CD4-positive, alpha-beta T cell (primary cell): ENCODE measurements at places on chromosomes 4 and X.

DNA sequence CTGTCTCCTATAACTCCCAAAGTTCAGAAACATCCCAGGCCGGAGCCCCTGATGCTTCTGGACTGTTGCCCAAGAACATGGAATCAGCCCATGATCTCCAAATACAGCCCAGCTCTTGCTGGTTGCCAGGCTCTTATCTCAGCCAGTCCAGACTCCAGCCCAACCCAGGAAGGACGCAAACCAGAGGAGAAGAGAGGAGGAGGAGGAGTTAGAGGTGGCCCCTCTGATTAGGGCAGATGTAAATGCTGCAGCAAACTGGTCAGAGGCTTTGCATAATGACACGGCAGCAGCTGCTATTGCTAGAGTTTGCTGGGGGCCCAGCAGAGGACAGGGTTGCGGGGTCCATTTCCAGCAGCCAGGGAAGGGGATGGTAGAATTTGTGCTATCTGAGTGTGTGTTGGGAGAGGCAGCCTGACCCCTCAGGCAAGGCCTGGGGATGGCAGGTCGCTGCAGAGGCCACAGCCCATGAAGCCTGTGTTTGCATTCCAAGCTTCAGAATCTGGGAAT lies 4.2 kb upstream of the OTUD5 start:
- no peak for DNase-seq

GRCh38 chr4:69025191-69025998 lies 70.9 kb upstream of the UGT2B7 start:
- no peak for DNase-seq

GRCh38 chrX:40845331-40845911 lies 110.1 kb upstream of the MED14 start:
- no peak for DNase-seq

- DNase-seq = peak; percentile 25
Measured at GRCh38 chr4:173264684-173265185, 69.4 kb downstream of the HMGB2 start.

GRCh38 chr4:88135356-88135663 lies 23.1 kb downstream of the ABCG2 start:
- DNase-seq = no peak

DNA sequence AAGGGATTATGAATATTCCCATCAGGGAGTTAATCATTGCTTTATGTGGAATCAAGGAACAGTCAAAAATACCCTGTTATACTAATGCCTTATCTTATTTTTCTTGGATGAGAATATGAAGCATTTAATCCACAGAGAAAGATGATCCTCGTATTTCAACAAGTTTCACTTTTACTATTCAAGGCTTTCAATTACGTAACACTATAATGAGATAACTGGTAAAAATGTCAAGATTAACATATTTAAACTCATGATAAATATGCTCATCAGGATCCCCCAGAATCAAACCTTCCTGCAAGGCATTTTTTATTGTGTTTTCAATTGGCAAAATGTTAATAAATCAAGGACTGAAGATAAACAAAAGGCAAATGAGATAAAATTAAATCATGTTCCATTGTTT lies 5.1 kb downstream of the ZXDA start:
- no peak for DNase-seq

GRCh38 chr4:112270640-112271421 lies 14.9 kb downstream of the TIFA start:
- DNase-seq = no peak

GRCh38 chr4:26717332-26717731 lies 133.4 kb downstream of the TBC1D19 start:
- DNase-seq = no peak

- no peak for DNase-seq
Measured at GRCh38 chrX:24253469-24253868, 60.4 kb downstream of the SUPT20HL2 start.

DNA sequence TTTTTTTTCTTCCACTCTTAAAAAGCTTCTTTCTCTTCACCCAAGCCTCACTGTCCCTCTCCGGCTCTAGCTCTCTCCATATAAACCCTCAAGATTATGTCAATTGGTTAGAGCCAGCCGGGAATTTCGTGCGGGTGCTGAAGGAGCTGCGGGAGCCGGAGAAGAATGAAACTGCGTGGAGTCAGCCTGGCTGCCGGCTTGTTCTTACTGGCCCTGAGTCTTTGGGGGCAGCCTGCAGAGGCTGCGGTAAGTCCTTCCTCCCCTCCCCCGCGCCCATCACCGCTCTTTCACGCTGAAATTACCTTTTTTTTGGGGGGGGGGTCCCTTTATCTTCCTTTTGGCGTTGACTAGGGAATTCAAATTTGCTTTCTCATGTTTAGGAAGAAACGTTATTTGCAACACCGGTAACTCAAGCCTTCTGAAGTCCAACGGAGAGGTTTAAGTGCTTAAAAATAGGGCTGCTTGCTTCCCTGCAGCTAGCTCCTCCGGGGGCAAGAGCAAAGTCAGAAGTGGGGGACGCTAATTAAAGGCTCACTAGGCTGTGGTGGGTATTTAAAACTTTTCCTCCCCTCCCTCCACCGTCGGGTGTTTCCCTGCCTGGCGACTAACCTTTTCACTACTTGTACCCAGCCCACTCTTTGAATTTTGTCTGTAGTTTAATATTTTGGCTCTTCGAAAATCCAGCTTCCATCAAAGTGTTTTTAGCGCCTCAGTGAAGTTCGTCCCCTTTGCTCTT lies 491 bp downstream of the COL4A5 start:
- DNase-seq = no peak

DNA sequence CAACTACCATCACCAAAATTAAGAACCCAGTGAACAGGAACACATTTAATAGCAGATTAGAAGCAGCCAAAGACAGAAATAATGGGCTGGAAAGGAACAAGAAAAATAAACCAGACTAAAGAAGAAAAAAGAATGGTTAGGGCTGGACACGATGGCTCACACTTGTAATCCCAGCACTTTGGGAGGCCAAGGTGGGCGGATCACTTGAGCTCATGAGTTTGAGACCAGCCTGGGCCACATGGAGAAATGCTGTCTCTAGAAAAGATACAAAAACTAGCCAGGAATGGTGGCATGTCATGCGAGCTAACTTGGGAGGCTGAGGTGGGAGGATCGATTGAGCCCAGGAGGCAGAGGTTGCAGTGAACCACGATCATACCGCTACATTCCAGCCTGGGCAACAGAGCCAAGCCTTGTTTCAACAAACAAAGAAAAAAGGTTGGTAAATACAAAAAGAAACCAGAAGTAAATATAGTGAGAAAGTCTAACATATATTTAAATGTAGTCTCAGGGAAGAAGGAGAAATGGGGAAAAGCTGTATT lies 102.0 kb downstream of the AFAP1 start:
- DNase-seq = no peak

GRCh38 chrX:106912864-106913263 lies 7.3 kb upstream of the CLDN2 start:
- DNase-seq = no peak

GRCh38 chrX:2595258-2595657 lies 94.5 kb upstream of the DHRSX start:
- DNase-seq = no peak

DNA sequence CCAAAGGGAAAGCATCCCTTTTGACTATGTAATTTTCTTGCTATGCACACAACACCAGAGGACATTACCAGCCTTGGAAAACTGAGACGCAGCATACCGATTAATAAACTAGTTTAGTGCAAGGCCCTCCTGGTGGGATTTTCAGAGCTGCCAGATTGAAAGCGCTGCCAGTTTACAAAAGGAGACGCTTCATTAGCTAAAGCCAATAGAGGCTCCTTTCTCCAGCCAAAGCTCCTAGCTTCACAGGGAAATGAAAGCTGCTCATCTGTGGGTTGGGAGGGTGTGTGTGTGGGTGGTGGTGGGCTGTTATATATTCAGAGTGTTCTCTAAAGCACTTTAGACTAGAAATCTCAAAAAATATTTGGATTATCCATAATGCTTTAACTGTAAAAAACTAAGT lies 32.4 kb downstream of the SPANXN4 start:
- DNase-seq = no peak

DNA sequence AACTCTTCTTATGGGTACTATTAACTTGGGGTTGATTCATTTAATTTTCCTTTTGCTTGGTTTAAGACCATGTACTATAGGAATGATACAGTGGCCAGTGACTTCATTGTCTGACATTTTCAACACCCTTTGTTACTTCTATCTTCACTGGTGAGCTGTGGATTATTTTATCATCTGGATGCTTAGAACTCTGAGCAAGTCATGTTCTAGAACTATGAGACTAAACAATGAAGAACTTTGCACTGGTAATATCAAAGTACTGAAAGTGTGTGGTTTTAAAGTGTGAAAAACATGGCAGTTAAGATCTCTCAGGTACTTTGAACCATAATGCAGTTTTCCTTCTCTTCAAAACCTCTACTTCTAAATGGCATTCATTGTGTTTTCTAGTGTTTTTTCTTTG lies 47.8 kb downstream of the MAP7D3 start:
- no peak for DNase-seq

- DNase-seq = no peak
Measured at GRCh38 chrX:23312136-23312535, 22.5 kb upstream of the PTCHD1 start.

- no peak for DNase-seq
Measured at GRCh38 chr4:7651461-7651921, 216.8 kb upstream of the PSAPL1 start.

DNA sequence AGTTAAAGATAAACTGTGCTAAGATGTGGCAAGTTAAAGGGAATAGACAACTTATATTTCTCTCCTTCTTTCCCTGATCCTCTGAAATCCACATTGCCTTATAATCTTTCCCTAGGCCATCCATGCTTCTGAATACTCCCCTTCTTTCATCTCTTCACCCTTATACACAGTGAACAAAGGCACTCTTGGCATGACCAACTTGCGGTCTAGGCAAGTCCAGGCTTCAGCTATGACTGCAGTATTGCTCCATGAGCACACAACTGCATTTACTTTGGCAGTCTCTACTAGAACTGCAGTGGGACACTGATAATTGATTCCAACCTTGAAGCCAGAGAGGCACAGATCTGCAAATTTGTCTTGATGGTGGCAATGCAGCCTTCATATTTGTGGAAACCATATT lies 24.2 kb upstream of the UBA6 start:
- no peak for DNase-seq

GRCh38 chr4:39541987-39542610 lies 14.9 kb upstream of the UGDH start:
- DNase-seq = no peak

- DNase-seq = no peak
Measured at GRCh38 chr4:62804075-62804474, 1603.9 kb downstream of the ADGRL3 start.

DNA sequence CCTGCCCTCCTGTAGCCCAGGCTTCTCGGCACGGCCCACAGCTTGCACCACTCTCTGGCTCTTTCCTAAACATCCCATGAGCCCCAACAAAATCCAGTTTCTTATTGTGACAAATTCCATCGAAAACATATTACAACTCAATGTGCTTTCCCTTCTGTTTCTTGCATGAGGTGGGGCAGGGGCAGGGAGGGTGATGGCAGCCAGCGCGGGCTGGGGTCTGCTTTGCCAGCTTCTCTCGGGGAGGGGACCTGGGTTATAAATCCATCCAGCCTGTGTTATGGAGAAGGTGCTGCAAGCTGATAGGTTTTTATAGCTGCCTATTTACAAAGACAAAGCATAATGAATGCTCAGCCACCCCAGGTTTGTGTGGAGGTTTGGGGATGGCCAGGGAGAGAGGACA lies 21.1 kb downstream of the PPP2R2C start:
- DNase-seq = no peak

- DNase-seq = no peak
Measured at GRCh38 chr4:15234856-15235126, 193.0 kb upstream of the C1QTNF7 start.

- DNase-seq = no peak
Measured at GRCh38 chr4:66048861-66049260, 378.6 kb upstream of the EPHA5 start.

DNA sequence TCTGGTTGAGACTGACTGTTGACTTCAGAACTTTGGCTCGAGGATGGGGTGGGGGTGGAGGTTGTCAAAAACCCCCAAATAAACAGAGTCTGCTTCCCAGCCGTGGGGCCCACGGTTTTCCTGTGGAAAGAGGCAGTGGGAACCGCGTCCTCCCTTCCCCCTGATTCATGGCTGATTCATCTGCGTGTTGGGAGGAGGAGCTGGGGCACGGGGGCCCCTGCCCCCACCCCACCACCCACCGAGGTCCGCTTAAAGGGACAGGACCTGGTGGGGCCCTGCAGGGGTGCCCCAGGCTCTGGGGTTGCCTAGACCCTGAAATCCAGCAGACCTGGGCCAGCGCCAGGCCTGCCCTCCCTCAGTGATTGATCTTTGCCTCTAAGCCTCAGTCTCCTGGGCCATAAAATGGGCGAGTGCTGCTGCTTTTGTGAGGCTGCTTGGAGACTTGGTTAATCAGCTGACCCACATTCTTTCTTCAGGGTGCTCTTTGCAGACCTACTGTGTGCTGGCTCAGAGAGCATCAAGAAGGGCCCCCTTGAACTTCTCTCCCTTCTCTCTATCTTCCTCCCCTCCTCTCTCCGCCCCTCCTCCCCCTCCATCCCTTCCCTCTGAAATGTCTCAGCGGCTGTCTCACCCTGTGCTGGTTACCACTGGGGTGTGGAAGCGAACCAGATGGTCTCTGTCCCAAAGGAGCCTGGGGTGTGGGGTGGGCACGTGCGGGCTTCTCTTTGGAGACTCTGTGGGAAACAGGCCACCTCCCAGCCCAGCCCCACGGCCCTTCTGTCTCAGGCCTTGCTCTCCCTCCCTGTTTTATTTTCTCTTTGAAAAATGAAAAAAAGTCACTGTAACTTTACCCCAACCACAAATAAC lies 9.1 kb downstream of the HTRA3 start:
- DNase-seq = no peak

- DNase-seq = no peak
Measured at GRCh38 chrX:12929701-12930100, 23.3 kb downstream of the TLR8 start.

DNA sequence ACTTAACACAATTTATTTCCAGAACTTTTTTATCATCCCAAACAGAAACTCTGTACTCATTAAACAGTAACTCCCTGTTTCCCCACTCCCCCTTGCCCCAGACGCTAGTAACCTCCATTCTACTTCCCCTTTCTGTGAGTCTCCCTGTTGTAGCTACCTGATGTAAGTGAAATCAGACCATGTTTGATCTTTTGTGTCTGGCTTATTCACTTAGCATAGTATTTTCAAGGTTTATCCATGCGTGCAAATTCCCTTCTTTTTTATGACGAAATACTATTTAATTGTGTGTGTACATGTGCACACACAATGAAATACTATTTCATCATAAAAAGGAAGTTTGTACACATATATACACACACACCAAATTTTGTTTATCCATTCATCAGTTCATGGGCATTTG lies 5.2 kb downstream of the PKD2 start:
- no peak for DNase-seq
